ENCODE measurements at places on chromosomes 2 and 18.
A peak's percentile ranks its signal among the peaks of the same experiment; 100 is the strongest.

GRCh38 chr2:59181347-59181746, 940.2 kb upstream of the FANCL start:
- no peak for DNase-seq

DNA sequence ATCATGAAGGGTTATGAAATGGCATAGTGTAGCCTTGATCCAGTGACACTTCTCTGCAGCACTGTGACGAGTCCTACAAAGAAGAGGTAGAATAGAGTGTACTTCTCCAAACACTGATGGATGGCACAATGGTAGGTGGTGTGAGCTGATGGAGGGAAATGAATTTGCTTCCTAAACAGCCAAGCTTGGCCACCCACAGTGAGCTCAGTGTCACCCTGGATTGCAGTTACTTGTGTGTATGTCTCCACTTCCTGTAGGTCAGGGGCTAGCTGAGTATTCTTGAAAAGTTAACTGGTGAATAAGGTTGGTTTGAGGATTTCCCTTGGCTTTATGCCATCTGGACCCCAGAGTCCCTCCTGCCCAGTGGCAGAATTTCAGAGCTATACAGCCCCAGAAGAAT, 75.9 kb downstream of the VSNL1 start:
- no peak for DNase-seq

DNA sequence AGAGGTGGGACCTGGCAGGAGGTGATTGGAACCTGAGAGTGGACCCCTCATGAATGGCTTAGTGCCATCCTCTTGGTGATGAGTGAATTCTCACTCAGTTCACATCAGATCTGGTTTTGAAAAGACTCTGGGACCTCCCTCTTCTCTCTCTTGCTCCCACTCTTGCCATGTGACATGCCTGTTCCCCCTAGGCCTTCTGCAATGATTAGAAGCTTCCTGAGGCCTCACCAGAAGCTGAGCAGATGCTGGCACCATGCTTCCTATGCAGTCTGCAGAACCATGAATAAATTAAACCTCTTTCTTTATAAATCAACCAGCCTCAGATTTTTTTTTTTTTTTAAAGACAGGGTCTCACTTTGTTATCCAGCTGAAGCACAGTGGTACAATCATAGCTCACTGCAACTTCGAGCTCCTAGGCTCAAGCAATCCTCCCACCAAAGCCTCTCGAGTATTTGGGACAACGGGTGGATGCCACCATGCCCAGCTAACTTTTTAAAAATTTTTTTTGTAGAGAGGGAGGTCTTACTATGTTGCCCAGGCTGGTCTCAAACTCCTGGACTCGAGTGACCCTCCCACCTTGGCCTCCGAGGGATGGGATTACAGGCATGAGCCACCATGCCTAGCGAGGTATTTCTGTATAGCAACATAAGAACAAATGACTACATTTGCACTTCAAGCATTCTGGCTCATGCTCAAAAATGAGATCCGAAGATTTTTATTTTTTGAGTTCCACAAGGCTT, 2.0 kb upstream of the ZFAND2B start:
- no peak for DNase-seq

- DNase-seq, result no peak
Measured at GRCh38 chr18:32301976-32302743, 112.3 kb downstream of the MEP1B start.

- DNase-seq, result no peak
Measured at GRCh38 chr2:74212702-74213410, 14.4 kb downstream of the MTHFD2 start.

DNA sequence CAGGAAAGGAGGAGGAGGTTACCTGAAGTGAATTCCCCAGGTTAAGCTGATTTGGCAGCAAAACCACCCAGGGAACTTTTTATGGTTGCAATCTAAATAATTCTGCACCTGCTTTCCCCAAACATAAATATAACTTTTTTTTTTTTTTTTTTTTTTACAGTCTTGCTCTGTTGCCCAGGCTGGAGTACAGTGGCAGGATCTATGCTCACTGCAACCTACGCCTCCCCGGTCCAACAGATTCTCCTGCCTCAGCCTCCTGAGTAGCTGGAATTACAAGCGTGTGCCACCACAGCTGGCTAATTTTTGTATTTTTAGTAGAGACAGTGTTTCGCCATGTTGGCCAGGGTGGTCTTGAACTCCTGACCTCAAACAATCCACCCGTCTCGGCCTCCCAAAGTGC, 16.1 kb upstream of the PPP1CB start:
- no peak for DNase-seq

GRCh38 chr2:169916623-169917022, 89.4 kb downstream of the UBR3 start:
- peak; percentile 50 for DNase-seq

- no peak for DNase-seq
Measured at GRCh38 chr2:58186501-58186900, 54.6 kb downstream of the FANCL start.

DNA sequence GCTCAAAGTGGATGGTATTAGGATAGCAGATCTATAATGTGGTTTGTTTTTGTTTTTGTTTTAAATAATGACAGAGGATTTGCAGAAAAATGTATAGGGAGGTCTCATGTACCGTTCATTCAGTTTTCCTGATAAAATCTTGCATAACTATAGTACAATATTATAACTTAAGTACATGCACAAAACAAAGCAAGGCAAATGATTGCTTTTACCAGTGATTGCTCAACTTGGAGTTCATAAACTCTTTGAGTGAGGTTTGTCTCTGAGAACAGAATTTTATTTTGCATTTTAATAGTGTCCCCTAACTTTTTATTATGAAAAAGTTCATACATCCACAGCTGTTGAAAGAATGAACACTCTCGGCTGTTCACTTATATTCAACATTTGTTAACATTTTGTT, 96.6 kb downstream of the MAP4K4 start:
- DNase-seq, result no peak

- no peak for DNase-seq
Measured at GRCh38 chr2:228581731-228582130, 400.2 kb upstream of the SPHKAP start.

DNA sequence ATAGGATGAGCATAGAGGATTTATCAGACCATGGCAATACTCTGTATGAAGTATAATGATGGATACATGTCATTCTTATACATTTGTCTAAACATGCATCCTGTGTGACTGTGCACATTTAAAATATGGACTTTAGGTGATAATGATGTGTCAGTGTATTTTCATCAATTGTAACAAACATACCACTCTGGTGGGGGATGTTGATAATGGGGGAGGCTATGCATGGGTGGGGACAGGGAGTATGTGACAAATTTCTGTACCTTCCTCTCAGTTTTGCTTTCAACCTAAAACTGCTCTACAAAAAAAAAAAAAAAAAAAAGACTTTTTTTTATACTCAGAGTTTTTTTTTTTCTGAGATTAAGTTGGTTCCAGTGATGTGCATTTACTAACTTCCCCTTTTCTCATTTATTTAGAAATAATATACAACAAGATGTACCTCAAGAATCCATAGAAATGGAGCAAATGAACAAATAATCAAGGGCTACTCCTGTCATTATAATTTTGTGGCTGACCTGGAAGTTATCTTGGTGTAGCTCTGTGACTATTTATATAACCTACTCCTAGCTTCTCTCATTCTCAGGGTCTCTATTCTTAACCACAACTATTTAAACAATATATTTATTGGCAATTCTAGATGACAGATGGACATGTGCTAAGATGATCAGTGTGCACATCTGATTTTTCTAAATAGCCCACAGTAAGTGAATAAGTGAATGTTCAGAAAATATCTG, 108.9 kb upstream of the ITGA4 start:
- DNase-seq, result no peak

GRCh38 chr2:21175895-21176646, 52.3 kb downstream of the TDRD15 start:
- DNase-seq, result no peak

- no peak for DNase-seq
Measured at GRCh38 chr18:3827236-3827845, 377.4 kb downstream of the TGIF1 start.

- no peak for DNase-seq
Measured at GRCh38 chr18:32271672-32272208, 81.9 kb downstream of the MEP1B start.

GRCh38 chr2:135839713-135840112, 2.7 kb upstream of the LCT start:
- DNase-seq, result no peak

- no peak for DNase-seq
Measured at GRCh38 chr2:58553937-58554336, 312.8 kb upstream of the FANCL start.

DNA sequence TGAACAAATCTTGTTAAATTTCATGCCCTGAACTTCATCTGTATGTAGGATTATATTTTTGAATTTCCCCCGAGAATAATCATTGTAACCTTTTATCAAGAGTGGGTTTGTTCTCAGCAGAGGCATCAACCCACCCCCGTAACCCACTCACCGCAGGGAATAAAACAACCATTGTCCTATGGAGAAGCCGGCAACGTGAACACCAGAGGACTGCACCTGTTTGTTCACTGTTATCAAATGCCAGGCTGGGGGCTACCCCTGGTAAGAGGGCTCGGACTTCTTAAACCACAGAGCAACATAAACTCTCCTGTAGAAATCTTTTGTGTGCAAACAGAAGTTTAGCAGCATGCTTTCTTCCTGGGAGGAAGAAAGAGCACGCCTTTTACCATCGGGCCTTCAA, 610.4 kb downstream of the ERBB4 start:
- no peak for DNase-seq

GRCh38 chr2:7262727-7263126, 345.5 kb downstream of the RNF144A start:
- DNase-seq, result no peak

GRCh38 chr18:24674605-24675004, 214.2 kb downstream of the HRH4 start:
- DNase-seq, result no peak
